ENCODE measurements at places on chromosomes 5 and 9.

DNA sequence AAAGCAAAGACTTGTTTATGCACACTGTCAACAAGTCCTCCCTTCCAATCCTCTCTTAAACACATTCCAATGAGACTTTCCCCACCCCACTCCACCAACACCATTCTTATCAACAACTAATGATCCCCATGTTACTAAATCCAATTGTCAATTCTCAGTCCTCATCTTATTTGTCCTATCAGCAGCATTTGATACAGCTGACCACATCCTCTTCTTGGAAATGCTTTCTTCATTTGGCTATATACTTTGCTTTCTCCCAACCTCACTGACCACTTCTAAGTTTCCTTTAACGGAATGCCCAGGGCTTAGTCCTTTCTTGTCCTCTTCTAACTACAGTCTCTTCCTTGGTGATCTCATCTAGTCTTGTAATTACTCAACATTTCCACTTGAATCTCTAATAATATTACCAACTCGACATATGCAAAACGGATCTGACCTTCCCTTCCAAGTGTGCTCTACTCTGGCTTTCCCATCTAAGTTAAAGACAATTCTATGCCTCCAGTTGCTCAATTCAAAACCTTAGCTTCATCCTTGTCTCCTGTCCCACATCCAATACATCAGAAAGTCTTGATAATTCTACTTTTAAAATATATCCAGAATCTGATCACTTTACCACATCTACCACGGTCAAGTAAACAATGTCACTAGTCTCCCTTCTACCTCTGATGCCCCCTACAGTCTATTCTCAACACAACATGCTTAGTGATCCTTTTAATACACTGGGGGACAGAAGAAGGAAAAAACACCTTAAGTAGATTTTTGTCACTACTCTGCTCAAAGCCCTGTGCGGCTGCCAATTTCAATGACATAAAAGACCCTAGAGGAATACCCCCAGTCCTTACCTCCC, 25.5 kb downstream of the AGTPBP1 start:
- no peak for DNase-seq

- DNase-seq = peak; percentile 46
These were observed 54.1 kb upstream of the DAB2 start for GRCh38 chr5:39478863-39479262.

DNA sequence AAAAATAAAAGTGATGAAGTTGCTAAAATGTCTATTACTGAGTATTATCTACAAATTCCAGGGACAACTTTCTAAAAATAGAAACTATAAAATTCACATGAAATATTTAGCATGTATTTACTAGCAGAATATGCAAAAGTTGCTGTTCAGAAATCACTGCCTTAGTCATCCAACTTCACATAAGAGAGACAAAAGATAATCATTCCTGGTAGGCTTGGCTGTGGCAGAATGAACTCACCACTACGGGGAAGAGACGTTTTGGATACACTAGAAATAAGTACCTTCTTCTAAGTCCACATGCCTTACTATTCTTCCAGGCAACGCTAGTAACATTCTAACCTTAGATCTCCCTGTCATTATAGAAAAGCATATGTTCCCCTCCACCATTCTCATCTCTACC, 272.2 kb downstream of the BNC2 start:
- DNase-seq = peak; percentile 55

DNA sequence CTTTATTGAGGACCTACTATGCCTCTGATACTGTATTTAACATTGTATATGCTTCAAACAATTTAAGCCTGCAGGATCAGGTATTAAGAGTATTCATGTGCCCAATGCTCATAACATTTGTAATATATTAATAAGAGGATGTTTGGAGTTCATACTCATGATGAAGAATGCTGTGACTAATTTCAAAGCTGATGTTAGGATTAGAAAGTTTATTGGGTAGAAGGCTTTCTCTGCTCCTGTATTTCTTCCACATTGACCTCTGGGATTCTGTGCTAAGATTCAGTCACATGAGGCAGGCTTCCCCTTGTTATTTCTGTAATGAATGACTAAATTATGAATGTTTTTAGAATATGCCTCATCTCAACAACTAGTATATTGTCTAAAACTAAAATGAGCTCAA, 456.4 kb downstream of the NFIB start:
- peak; percentile 13 for DNase-seq

DNA sequence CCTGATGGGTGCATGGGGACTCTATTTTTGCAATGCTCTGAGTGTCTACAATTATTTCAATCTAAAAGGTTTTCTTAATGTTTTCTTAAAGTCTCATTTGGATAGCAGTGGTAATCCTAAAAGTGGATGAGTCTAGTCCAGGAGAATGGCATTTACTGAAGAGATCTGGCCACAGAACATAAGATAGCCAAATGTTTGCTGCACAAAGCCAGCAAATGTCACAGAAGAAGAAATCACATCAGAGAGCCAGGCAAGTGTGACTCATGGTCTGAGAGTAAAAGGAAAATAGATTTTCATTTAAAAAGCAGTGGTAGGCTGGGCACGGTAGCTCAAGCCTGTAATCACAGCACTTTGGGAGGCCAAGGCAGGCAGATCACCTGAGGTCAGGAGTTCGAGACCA, 352.7 kb upstream of the GRAMD2B start:
- no peak for DNase-seq
